ENCODE measurements at places on chromosomes 1 and 21. TPM values are rescaled to one million over a fixed set of nuclear protein-coding genes. Genes with fewer than 3 reads are reported as not detected.

PDPN gene
- 1.3 TPM for total RNA-seq

DNA sequence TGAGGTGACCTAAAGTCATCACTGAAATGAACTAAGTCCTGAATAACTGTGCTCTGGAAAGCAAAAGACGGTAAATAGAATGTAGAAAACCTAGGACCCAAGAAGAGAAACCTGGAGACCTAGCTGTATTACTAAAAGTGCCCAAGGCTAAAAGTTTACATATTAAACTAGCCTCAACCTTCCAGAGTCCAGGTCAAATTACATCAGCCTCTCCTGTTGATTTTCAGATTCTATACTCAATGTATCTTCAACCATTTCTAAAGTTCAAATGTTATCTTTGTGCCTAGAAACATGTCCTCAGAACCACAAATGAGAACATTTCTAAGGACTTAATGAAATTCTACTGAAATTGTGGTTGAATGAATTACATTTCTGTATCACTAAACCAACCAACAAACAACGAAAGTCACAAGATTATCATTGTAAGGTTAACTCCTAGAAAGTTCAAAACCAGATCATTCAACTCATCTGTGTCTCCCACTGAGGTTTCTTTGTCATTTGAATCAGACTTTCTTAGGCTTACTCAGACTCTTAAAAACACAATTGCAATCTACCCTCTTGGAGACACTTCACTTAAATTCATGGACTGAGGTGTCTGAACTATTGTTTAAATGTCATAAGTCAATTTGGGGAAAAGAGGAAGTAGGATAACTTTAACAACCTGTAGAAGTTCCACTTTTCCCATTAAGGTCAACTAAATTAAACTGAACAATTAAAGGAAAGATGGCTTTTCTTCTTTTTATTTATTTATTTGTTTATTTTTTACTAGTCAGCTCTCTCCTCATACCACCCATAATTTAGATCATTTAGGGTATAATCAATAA lies 207.7 kb downstream of the BARHL2 start:
- H3K27me3 ChIP-seq = peaks cover 14% of the 10 kb centered on the region
- H3K36me3 ChIP-seq = no peaks in the 10 kb centered on the region
- no peak for DNase-seq
- no peak overlapping the region for H3K4me3 ChIP-seq
- no peaks in the 10 kb centered on the region for H3K4me1 ChIP-seq
- H3K27ac ChIP-seq = no peak overlapping the region

GRCh38 chr1:163796394-163796821 lies 474.7 kb downstream of the NUF2 start:
- H3K27me3 ChIP-seq = no peaks in the 10 kb centered on the region
- DNase-seq = no peak
- no peak overlapping the region for H3K4me3 ChIP-seq
- H3K4me1 ChIP-seq = no peaks in the 10 kb centered on the region

RGSL1 gene
- not detected for total RNA-seq

Data from chondrocyte (in vitro differentiated cells).